GM23248 (cell line): ENCODE measurements at places on chromosomes 7 and 10. TPM values are rescaled to one million over a fixed set of nuclear protein-coding genes. Genes with fewer than 3 reads are reported as not detected.

OR9A2 gene
- not detected in 2 replicates for total RNA-seq

BTBD16 gene
- total RNA-seq = not detected in 2 replicates

ADCY1 gene
- 0.11 TPM in 1 of 2 replicates, not detected in the other for total RNA-seq

PKD1L1 gene
- total RNA-seq = 0.11 and 0.25 TPM in 2 replicates

MYPN gene
- 14.5 and 20.0 TPM in 2 replicates for total RNA-seq

CNPY1 gene
- not detected in 2 replicates for total RNA-seq

GRCh38 chr10:100799881-100800280, 54.5 kb downstream of the PAX2 start:
- no peak for DNase-seq

GRCh38 chr7:17709127-17709526, 231.2 kb downstream of the SNX13 start:
- DNase-seq = no peak

DNA sequence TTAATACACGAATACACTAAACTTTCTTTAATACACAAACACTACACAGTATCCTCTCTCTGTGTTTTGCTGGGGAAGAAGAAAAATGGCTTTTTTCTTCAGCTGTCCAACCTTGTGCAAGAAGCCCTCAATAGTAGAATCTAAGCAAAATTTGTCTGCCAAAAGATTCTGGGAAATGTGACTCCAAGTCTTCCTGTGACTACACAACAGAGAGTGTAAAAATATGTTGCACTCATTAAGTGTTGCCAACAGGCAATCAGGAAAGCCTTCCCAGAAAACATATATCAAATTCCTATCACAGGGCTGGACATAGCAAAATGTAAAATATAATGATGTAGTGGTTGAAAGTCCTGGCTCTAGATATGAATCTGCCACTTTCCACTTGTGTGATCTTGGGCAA, 825.1 kb upstream of the ZWINT start:
- DNase-seq = no peak

GRCh38 chr7:17342756-17343155, 44.3 kb downstream of the AHR start:
- DNase-seq = peak; percentile 10

GRCh38 chr10:95312257-95312656, 21.5 kb upstream of the PDLIM1 start:
- DNase-seq = no peak
